Stimulated activated CD4-positive, alpha-beta T cell treated with anti-CD3 and anti-CD28 coated beads, Interleukin-1b, Interleukin-23, amount 100 ng/mL, for 1 hour (primary cell): ENCODE measurements at places on chromosomes 12 and 14.
A peak's percentile ranks its signal among the peaks of the same experiment; 100 is the strongest.

DNA sequence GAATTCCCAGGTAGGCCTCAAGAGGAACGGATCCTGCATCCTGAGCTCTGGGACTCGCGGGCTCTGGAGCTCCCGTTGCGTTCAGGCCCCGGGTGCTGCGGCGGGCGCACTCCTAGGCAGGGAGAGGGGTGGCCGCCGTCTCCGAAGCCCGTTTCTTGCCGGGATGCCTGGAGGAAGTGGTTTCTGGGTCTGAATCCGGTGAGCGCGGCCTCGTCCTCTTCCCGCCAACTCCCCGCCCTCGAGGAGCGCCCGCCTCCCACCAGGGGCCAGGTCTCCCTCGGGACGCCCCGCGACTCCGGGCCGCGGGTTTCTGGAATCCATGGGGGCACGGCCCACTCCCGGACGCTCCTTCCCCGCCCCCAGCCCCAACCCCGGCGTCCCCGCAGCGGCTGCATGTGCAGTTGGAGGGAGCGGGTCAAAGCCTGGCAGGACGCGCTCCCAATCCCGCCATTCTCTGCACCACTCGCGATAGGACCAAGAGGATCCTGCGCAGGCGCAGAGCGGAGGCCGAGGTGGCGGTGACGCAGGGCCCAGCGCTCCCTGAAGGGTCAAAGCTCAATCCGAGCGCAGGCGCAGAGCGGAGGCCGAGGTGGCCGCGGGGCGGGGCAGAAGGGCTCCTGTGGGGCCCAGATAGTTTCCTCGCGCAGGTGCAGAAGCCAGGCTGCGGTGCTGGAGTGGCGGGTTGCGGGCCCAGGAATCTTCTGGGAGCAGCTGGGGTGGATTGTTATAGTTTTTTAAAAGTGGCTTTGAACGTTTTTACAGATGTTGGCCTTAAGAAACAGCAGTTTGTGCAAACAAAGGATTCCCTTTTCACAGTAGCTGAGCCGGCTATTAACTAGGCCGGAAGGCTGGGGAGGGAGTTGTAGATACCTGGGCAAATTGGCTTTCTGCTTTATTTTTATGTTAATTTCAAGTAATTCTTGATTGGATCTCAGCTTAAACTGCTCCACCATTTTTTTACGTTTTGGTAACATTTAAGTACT lies 796.4 kb downstream of the AACS start:
- no peak for DNase-seq

DNA sequence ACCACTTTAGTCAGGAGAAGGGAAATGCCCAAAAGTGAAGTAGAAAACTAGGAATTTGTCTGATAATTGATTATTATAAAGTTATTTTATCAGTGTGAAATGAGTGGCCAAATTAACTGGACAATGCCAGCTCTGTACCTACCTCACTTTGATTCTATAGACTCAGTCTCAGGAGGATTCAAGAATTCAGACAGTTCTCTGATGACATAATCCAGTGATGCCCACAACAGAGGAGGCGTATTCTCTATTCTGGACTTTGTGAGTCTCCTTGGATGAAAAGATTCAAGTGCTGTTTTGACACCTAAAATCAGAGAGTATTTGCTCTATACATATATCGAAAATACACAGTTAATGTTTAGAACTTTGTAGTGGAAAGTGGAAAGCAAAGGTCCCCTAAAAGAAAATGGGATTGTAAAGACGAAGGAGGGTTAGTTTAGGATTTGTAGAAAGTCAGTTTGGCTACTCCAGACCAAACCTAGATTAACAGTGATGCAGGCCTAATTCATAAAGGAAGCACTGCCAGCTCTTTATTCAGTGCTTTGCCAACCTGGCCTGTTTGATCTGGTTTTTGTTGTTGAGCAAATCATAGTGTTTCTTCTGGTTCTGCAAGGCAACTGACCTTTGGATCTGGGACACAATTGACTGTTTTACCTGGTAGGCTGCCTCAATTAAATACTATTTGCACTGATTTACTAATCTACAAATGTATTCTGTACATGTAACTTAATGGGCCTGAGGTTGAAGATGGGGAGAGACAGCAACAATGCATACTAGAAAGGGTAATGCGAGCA lies 67.4 kb downstream of the DAD1 start:
- DNase-seq = no peak

GRCh38 chr14:102019006-102019540 lies 54.7 kb downstream of the DYNC1H1 start:
- DNase-seq = no peak

GRCh38 chr12:107684990-107685359 lies 624 bp upstream of the PWP1 start:
- no peak for DNase-seq

GRCh38 chr12:70260646-70261045 lies 17.4 kb downstream of the CNOT2 start:
- DNase-seq = no peak

DNA sequence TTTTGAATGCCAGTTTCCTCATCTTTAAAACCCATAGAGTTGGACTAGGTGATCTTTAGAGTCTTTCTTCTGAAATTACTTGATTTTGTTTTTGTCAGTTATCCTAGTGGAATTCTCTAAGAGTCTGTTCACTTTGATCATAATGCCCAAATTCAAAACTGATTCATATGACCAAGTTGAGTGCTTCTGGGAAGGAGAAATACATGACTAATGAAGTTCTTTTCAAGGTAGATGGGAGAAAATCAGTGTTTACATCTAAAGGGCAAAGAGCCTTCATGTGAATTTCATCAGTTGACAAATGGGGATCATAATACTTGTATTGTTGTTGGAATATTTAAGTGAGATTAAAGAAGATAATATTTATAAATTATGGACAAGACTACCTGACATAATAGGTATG lies 53.2 kb downstream of the ERC1 start:
- DNase-seq = no peak

DNA sequence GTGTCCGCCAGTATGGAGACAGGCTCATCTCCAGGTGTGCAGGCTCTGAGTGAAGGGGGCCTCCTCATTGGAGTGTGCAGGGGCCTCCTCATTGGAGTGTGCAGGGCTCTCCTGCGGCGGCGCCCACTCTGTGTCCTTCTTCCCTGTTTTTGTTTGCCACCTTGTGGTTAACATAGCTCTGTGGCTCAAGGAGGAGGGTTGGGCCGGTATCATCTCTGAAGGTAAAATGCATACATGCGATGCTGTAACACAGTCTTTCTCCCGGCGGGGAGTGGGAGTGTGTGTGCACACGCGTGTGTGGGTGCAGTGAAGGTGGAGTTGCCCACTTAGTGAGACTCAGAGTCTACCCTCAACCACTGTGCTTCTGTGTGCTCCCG lies 429.4 kb downstream of the ZFP36L1 start:
- no peak for DNase-seq

DNA sequence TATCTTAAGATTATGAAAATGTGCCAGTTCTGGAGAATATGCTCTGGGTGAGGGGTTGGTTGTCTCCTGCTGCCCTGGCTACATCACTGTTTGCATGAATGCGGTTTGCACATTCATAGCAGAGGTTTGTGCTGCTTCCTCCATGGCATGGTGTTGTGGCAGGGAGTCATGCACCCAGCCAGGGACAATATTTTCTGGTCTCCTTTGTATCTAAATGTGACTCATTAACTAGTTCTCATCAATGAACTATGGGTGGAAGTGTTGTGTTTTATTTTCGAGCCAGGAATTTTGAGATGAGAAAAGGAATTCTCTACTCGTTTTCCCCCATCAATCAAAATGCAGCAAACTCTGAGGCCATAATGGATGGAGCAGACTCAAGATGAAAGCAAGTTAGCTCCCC lies 527.3 kb downstream of the SNAPC1 start:
- DNase-seq = no peak

DNA sequence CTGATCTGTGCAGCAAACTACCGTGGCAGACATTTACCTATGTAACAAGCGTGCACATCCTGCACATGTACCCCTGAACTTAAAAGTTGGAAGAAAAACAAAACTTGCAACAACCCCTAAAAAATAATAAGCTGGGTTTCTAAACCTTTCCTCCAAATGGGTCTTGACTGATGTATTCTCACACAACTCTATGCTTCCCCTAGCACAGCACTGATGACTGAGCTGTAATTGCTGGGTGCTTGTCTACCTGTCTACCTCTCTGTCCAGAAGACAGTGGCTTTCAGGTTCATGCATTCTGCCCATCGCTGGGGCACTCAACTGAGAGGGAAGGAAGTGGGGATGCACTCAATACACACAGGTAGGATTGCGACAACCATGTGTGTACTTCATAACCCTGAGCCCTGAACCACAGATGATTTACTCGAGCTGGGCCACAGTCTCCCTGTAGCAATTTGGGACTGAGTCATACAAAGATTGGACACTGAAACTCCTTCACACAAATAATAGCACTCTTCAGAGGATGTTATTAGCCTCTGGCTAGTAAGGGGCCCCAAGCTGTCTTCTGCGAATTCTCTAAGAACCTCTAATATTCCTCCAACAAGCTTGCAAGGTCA lies 44.8 kb upstream of the TMPO start:
- DNase-seq = no peak

GRCh38 chr12:10365696-10366405 lies 24.0 kb downstream of the KLRK1 start:
- no peak for DNase-seq

GRCh38 chr12:3537719-3538465 lies 46.9 kb downstream of the PRMT8 start:
- no peak for DNase-seq

DNA sequence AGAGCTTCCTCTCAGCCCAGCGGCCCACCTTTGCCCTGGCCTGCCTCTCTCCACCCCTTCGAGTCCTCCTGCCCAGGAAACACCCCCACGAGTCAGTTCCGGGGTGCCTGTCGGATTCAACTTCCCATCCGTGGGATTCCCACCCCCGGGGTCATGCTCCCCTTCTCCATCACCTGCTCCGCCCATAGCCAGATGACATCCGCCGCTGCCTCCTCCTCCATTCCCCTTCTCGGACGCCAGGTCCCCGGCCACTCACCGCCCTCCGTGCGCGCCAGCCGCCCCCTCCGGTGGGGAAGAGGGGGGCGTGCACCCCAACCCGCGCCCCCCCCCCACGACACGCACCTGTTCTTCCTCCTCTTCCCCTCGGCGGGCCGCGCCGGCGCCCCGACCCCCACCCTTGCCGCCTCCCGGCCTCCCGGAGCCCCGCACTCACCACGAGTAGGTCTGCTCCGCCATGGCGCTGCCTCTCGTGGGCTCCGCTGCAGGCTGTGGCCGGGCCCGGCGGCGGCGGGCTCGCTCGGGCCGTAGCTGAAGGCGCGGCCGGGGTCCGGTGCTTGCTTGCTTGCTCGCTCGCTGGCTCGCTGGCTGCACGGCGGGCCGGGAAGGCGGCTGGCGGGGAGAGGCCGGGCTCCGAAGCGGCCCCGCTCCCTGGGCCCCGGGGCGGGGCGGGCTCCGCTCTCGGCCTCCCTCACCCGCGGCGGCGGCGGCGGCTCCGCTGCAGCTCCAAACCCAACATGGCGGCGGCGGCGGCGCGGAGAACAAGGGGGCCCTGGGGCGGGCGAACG lies 554 bp downstream of the SPPL3 start:
- peak; percentile 23 for DNase-seq

DNA sequence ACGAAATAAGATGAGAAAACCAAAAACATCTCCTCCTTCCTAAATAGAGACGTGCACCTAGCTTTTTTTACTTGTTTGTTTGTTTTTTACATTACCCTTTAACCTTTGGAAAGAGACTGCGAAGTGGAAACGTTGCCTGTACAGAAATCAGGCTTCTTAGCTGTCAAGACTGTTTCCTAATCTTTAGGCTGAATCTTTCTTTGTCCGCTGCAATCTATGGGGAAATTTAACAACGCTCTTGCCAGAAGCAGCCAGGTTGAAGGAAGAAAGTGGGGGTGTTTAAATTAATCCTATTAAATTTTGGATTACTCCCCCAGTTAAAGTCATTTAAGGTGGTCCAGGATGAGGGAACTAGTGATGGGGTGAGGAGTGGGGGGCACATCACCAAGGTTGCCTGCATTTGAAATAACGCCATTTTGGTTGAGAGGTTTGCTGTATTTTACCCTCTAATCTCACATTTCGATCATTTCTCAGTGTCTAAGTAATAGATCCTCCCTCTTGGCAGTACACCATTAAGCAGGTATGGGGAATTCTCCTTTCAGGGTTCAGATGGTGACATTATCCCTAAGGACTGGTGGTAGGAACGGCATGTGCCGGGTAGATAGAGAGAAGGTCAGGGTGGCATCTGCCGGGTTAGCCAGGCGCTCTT lies 2.6 kb downstream of the FLRT2 start:
- DNase-seq = no peak

DNA sequence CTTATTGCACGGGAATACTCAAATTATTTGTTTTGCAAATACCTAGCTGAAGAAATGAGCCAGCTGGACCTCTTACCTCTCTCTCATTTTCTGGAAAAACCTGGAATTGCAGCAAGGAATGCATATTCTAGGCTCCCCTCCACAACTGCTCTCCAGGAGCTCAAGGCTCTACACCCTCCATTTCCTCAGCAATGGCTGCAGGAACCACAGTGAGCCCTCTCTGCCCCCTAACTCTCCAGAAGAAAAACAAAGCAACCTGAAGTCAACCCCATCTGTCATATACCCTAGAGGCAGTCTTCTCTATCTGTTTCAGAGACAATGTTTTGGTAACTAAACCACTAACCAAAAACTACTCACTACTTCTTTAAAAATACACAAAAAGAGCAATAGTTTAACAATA lies 221.6 kb downstream of the SLC25A21 start:
- DNase-seq = no peak

- DNase-seq = no peak
Observed at GRCh38 chr14:92649934-92650545, 98.4 kb downstream of the LGMN start.

DNA sequence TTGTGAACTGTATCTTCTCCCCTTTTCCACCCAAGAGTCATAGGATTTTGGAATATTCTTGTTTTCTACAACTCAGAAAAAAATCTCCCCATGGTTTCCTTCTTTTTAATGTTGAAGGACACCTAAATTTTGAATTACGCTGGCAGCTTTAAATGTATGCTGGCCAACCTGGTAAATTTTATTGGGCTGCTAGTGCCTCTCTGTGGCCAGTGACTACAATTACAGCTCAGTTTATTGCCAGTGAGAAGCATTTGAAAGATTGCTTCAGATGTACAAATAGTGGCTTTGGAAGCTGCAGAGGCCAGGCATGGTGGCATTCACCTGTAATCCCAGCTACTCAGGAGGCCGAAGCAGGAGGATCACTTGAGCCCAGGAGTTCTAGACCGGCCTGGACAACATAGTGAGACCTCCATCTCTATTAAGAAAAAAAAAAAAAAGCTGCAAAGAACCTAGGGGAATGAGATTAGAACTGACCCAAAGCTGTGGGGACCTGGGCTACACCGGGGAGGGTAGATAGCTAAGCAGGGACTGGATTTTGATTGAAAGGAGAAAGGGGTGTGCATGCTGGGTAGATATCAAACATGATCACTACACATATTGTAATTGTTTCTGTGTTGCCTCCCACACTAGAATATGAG lies 7.6 kb upstream of the RAB21 start:
- no peak for DNase-seq

- DNase-seq = no peak
Observed at GRCh38 chr14:25444381-25444780, 394.4 kb upstream of the STXBP6 start.
